ENCODE measurements at places on chromosomes 6 and 20.
A peak's percentile ranks its signal among the peaks of the same experiment; 100 is the strongest.

- DNase-seq, result no peak
These were observed 9.4 kb upstream of the NCOA7 start for GRCh38 chr6:125781314-125781868.

GRCh38 chr6:113362301-113363047, 494.7 kb upstream of the MARCKS start:
- peak; percentile 53 for DNase-seq

DNA sequence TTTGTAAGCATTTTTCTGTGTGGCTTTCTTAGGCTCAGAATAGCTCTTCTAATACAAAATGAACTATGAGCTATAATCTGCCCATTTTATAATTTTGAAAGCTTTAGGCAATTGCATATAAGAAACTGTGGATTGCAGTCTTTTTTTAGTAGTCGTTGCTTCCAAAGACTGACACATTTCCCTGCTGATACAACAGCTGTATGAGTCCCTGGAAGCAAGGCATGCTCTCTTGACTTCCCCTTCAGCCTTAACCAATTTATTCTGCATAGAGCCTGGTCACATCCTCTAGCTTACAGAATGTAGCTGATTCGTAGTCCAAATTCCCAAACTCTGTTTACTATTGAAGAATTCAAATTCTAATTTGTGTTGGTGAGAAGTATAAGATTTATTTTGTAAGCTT, 155.3 kb upstream of the EYA4 start:
- no peak for DNase-seq

- DNase-seq, result no peak
These were observed 107.9 kb upstream of the MLIP start for GRCh38 chr6:54003316-54003715.

DNA sequence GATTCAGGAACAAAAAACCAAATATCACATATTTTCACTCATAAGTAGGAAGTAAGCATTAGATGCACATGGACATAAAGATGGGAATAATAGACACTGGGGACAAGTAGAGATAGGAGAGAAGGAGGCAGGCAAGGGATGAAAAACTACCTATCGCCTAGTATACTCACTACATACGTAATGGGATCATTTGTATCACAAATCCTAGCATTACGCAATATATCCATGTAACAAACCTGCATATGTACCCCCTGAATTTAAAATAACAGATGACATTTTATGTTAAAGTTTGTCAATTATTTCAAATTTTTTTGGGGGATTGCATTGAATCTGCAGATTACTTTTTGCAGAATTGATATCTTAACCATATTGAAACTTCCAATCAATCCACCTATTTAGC, 660.5 kb upstream of the MAN1A1 start:
- no peak for DNase-seq

GRCh38 chr20:5024103-5024502, 22.8 kb upstream of the SLC23A2 start:
- peak; percentile 18 for DNase-seq

- no peak for DNase-seq
These were observed 9.2 kb downstream of the DTNBP1 start for GRCh38 chr6:15653581-15653980.

DNA sequence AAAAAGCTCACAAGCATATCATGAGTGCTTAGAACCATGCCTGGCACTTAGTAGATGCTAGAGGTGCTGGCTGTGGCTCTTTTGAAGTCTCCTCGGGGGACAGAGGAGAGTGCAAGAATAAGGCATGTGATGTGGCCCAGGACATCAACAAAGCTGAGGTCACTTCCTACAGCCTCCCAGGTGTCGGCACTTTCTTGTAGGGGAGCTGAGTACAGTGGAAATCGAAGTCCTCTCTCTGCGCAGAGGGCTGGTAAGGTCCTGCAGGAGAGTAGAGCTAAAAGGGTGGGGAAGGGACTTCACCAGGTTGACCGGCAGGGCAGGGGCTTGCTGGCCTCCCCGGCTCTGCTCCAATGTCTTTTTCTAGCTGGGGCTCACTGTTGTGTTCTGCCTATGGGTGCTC, 11.2 kb downstream of the SLC13A3 start:
- no peak for DNase-seq

GRCh38 chr6:169726049-169726400, 1.7 kb upstream of the PHF10 start:
- DNase-seq, result no peak

- DNase-seq, result no peak
These were observed 159.0 kb upstream of the BEND3 start for GRCh38 chr6:107274288-107274687.

- DNase-seq, result no peak
These were observed 4.7 kb upstream of the WTAP start for GRCh38 chr6:159722655-159723054.

GRCh38 chr20:44068316-44069201, 118.4 kb downstream of the JPH2 start:
- DNase-seq, result peak; percentile 48

GRCh38 chr20:23637282-23638221, at the start of gene CST3:
Gene CST3 (minus strand): TSS chr20:23637955. CDS start chr20:23637862, 93 bp downstream.
- peak; percentile 82 for DNase-seq

- DNase-seq, result peak; percentile 26
These were observed 9.4 kb upstream of the SLC4A11 start for GRCh38 chr20:3248167-3248992.

- DNase-seq, result no peak
These were observed 64.7 kb downstream of the PKHD1 start for GRCh38 chr6:52022675-52023074.

GRCh38 chr6:41200296-41200900, 551 bp downstream of the TREML2 start:
- DNase-seq, result peak; percentile 66

GRCh38 chr20:49724408-49725223, 10.9 kb upstream of the B4GALT5 start:
- peak; percentile 94 for DNase-seq

- DNase-seq, result no peak
These were observed 117.4 kb downstream of the TBC1D32 start for GRCh38 chr6:121216928-121217327.

GRCh38 chr6:14889611-14890593, 356.0 kb upstream of the JARID2 start:
- DNase-seq, result peak; percentile 83

- no peak for DNase-seq
These were observed 17.5 kb downstream of the KIF25 start for GRCh38 chr6:168015009-168015408.

- no peak for DNase-seq
These were observed 510.5 kb downstream of the HACE1 start for GRCh38 chr6:104349191-104349590.

GRCh38 chr6:137552146-137552545, 58.0 kb upstream of the OLIG3 start:
- DNase-seq, result no peak

- DNase-seq, result no peak
These were observed 21.3 kb downstream of the STAU1 start for GRCh38 chr20:49166534-49167449.

- DNase-seq, result no peak
These were observed 39.2 kb downstream of the SRC start for GRCh38 chr20:37385176-37385575.

DNA sequence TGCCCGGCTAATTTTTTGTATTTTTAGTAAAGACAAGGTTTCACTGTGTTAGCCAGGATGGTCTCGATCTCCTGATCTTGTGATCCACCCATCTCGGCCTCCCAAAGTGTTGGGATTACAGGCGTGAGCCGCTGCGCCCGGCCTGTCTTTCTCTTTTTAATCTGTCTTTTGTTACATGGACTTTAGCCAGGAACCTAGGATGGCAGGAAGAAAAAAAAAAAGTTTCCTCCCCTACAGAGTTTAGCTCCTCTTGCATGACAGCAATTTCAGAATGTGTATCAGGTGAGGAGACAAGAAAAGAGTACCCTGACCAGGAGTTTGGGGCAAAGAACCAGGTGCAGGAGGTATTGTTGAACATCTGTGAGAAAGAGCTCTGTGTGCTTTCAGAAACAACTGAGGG, 21.4 kb upstream of the TXLNB start:
- DNase-seq, result no peak

- DNase-seq, result no peak
These were observed 26.7 kb upstream of the MYLIP start for GRCh38 chr6:16102208-16102607.

GRCh38 chr6:71194724-71195123, 93.9 kb upstream of the OGFRL1 start:
- no peak for DNase-seq

DNA sequence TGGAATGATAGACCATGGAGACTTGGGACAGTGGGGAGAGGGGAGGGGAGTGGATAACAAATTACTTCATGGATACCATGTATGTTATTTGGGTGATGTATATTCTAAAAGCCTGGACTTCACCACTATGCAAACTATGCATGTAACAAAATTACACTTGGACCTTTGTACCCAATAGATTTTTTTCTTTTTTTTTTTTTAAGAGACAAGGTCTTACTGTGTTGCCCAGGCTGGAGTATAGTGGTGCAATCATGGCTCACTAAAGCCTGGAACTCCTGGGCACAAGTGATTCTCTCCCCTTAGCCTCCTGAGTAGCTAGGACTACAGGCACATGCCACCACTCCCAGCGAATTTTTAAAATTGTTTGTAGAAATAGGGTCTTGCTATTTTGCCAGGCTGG, 45.3 kb downstream of the RIPOR2 start:
- DNase-seq, result no peak

- no peak for DNase-seq
These were observed 177.2 kb downstream of the TSHZ2 start for GRCh38 chr20:53149148-53149889.

GRCh38 chr6:32785781-32786533, 22.6 kb upstream of the HLA-DQB2 start:
- peak; percentile 78 for DNase-seq

DNA sequence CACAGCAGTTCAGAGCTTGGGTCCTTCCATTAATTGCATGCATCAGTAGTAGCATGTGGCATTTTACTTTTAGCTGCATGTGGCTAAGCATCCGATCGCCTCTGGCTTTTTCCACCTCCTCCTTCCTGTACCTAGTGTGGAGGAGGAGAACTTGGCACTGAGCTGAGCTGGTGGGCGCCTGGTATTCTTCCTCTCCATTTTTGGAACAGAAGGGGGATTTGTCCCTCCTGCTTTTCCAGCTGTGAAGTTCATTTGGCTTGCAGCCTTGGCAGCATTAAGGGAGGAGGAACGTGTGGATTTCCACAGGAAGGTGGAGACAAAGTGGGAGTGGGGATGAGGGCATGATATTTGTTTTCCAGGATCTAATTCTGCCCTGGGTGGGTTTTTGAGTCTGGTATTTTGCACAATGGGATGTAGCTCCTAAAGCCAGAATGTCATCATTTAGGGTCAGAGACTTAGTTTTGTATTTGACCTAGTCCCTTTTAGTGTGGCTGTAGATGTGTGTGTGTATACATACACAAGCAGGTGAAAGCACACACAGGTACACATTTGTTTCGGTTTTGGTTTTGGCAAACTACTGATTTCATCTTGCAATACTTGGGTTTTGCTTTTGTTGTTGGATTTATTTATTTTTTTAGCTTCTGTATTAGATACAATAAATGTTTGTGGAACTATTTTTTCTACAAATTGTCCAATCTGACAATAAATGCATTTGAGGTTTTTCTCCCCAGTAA, 90.0 kb downstream of the SASH1 start:
- DNase-seq, result no peak

DNA sequence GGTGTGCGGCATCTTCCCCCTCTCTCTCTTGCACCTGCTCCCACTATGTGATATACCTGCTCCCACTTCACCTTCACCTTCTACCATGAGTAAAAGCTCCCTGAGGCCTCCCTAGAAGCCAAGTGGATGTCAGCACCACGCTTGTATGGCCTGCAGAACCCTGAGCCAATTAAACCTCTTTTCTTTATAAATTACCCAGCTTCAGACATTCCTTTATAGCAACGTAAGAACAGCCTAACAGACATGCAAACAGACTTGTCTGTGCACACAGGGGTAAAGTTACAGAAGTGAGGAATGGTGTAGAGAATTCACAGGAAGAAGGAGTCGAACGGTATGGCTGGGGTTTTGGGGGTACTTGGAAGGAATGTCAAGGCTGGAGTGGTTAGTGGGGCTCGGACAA, 14.8 kb upstream of the TGM2 start:
- DNase-seq, result no peak

DNA sequence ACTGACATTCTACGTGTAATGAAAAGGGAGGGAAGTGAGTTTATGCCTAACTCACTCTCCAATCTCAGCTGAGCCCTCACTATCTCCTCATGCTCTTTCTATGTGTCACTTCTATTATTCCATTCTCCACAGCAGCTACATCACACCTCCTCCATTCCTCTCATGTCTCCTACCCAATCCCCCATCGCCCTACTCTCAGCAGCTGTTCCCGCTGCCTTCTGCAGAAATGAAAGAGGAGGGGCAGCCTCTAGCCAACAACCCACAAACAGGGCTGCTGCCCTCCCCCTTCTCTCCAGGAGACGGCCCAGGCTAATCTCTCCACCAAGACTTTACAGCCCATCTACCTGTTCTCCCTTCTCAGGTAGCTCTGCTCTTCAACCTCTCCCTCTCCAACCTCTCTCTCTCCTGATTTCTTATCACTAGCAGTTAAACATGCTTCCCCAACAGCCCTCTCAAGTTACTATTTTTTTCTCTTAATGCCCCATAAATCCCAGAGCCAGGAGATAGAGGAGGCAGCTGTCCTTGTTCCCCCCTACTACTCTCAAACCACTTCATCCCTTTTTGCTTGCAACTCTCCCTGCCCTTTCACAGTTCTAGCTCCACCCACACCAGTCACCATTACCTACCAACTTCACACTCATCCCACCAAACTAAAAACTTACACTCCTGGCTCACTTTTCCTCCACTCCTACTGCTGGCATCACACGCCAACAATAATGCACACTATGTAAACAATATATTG, 136.5 kb downstream of the BTBD9 start:
- no peak for DNase-seq

GRCh38 chr6:109303640-109304283, 78.5 kb downstream of the CD164 start:
- DNase-seq, result no peak

DNA sequence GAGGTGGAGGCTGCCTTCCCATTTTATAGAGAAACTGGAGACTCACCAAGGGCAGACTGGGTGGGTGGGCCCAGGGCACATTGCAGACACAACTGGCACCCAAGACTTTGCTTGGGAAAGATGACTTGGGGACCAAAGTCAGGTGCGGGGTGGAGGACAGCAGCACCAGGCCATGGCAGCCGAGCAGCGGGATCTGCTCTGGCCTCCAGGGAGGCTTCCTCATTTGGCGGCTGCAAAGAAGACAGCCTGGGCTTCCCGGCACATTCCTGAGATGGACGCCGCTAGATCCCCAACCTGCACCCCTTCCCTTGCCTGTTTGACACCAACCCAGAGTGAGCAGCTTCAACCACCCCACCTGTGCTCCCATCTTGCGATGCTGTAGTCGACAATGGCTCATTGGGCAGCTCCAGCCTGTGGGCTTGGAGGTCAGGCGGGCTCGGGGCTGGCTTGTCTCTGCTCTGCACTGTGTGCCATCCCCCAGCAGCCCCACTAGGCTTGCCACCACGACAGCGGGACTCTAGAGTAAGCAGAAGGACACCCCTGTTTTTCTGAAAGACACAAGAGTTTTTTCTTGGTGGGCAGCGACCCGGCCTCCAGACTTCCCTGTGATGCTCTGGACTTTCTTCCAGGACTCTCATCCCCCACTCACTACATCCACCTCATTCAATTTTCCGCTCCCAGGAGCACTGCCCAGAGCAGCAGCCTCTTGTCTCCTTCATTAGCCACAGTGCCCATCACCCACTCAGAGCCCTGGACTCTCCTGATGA, 184.9 kb upstream of the CST7 start:
- DNase-seq, result no peak

All from suppressor macrophage treated with lipopolysaccharide for 4 hours (primary cell).